HepG2 (cell line): ENCODE measurements at places on chromosomes 16 and 17. TPM values are rescaled to one million over a fixed set of nuclear protein-coding genes. Genes with fewer than 3 reads are reported as not detected.

DNA sequence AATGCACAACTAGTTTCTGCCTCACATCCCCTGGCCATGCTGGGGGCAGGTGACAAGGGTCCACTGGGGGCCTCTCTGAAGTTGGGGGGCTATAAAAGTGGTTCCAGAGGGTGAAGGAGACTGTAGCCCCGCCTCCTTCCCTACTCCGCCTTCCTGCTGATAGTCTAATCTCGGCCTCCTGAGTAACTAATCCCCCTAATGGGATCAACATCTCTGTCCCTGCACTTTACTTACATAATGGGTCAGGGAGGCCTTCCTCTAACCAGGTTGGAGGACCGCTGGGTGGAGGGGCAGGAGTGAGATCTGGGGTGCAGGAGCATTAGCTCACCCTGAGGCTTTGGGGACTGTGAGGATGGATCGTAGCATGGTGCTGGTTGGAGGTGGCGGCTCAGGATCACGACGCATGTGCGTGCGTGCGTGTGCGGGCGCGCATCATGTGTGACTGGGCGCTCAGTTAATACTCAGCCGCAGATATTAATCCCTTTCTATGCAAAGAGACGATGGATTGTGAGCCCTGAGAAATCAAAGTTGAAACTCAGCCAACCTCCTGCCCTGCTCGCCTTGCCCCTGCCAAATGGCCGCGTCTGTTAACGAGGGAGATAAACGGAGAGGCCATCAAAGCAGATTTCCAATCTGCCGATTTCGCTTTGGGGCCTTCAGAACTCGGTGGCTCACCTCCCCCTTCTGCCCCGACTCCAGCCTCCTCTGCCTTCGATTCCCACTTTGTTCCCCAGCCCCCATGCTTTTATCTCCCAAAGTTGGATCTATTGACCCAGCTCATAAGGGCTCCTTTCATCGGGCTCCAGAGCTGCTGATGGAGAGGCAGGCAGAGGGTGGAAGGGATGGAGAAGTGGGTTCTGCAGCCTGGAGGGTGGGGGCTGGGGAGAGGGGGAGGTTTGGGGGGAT, 107.3 kb downstream of the SDK2 start:
- no peak for DNase-seq
- peaks cover 12% of the 10 kb centered on the region for H3K27me3 ChIP-seq
- no peak overlapping the region for H3K27ac ChIP-seq
- no peaks in the 10 kb centered on the region for H3K36me3 ChIP-seq
- H3K4me1 ChIP-seq = no peaks in the 10 kb centered on the region
- no peak overlapping the region for H3K4me3 ChIP-seq

BCO1 gene
- 0.11 TPM in 1 of 2 replicates, not detected in the other for total RNA-seq

DNA sequence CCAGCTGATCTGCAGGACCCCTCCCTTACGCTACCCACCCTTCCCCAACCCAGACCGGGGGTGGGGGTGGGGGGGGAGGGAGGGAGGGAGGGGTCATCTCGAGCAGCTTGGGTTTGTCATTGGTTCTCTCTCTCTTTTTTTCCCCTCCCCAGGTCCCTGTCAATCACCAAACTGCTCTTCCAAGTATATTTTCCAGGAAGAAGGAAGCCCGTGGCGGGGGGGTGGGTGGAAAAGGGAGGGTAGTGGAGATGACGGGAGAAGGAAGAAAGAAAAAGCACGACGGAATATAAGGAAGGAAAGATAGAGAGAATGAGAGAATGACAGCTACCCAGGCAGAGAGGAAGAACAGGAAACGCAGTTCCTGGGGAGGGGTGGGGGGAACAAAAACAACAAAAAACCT, 17.9 kb downstream of the SALL1 start:
- no peaks in the 10 kb centered on the region for H3K27me3 ChIP-seq
- peaks cover 39% of the 10 kb centered on the region for H3K4me1 ChIP-seq
- H3K27ac ChIP-seq = no peak overlapping the region
- no peak for DNase-seq

DNA sequence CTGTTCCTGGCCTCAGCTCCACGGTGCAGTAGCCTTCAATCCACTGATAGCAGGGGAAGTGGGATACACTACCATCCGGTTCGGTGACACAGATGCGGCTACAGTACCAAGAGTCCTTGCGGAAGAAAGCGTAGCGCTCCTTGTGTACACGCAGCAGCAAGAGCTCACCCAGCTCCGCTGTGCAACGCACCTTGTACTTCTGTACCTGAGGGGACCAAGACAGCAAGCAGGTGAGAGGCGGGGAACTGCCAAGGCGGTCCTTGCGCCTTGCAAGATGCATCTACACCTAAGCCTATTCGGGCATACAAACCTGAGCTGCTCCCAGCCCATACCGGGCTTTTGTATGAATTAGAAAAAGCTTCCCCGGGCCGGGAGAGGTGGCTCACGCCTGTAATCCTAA, 1.5 kb downstream of the ALOXE3 start:
- no peak for DNase-seq
- H3K27ac ChIP-seq = no peak overlapping the region
- H3K27me3 ChIP-seq = peaks cover 2% of the 10 kb centered on the region; the same call in 1 of the 2 replicates
- H3K36me3 ChIP-seq = no peaks in the 10 kb centered on the region
- H3K4me3 ChIP-seq = no peak overlapping the region
- H3K4me1 ChIP-seq = peaks cover 30% of the 10 kb centered on the region

DNA sequence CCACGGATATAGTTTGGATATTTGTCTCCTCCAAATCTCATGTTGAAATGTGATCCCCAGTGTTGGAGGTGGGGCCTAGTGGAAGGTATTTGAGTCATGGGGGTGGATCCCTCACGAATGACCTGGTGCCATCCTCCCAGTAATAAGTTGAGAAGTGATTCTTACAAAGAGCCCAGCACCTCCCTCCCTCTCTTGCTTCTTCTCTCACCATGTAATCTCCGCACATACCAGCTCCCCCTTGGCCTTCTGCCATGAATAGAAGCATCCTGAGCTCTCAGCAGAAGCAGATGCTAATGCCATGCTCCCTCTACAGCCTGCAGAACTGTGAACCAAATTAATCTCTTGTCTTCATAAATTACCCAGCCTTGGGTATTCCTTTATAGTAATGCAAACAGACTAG, 41.9 kb upstream of the RBBP6 start:
- no peaks in the 10 kb centered on the region for H3K27me3 ChIP-seq
- H3K4me3 ChIP-seq = no peak overlapping the region
- no peaks in the 10 kb centered on the region for H3K4me1 ChIP-seq
- DNase-seq = no peak
- no peak overlapping the region for H3K27ac ChIP-seq
- no peaks in the 10 kb centered on the region for H3K36me3 ChIP-seq

TEX19 gene
- total RNA-seq = 1.3 and 1.8 TPM in 2 replicates

TMIGD1 gene
- total RNA-seq = not detected in 2 replicates
